ENCODE measurements at places on chromosomes 3 and 15.

DNA sequence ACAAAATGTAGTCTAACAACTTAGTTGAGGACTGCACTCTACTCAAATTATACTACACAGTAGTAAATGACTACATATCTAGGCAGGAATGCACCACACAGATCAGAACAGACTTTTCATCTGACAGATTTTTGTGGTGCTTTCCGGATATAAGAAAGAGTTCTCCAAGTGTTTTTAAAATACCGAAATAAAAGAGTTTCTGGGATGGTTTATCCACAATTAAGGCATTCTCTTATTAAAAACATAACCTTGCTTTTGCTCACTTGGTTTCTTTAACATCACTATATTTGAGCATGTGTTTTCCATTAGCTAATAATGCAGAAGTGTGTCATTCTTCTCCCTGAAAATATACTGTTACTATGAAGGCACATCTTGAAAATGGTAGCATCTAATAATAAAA is 132.9 kb downstream of the MAGI1 start:
- no peak for DNase-seq

GRCh38 chr15:95609096-95609495 is 721.4 kb upstream of the NR2F2 start:
- DNase-seq: no peak

GRCh38 chr3:150149651-150150051 is 179.0 kb upstream of the PFN2 start:
- no peak for DNase-seq

DNA sequence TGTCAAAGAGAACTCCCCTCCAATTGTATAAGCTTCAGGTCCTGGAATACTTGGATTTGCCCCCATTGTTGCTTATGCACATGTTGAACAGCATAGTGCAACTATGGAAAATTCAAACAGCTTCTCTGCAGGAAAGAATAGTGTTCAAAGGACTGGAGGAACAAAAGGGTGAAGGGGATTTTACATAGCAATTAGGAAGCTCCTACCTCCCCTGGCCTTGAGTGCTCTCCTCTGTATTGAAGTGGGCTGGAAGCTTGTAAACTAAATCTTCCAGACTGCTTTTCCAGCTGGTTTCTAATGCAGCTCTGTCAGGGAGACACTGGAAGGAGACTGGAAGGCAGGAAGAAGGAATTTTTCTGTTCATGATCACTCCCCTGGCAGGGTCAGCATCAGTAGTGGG is 7.2 kb upstream of the ELP6 start:
- DNase-seq: no peak

DNA sequence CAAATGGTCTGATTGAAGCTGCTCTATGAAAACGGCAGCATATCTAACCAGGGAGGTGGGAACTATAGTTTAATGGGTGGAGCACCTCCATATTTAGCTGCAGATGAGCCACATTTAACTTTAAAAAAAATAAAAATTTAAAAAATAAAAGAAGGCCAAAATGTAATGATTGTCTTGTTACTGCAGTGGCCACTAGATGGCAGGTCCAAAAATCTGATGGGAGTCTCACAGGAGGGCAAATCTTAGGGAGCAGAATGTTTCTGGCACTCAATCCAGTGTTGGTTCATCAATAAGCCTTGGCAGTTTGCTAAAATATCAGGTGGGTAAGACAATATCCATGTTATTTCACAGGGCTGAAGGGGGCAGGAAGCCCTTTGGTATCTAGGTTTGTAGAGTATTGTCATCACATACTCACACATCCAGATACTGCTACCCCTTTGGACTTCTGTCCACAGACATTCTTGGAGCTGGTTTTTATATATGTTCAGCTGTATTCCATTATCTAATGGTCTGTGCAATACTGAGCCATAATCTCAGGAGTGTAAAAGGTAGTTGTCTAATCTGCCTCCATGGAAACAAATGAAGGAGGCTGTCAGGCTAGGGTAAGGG is 233.3 kb downstream of the TIGIT start:
- DNase-seq: no peak

DNA sequence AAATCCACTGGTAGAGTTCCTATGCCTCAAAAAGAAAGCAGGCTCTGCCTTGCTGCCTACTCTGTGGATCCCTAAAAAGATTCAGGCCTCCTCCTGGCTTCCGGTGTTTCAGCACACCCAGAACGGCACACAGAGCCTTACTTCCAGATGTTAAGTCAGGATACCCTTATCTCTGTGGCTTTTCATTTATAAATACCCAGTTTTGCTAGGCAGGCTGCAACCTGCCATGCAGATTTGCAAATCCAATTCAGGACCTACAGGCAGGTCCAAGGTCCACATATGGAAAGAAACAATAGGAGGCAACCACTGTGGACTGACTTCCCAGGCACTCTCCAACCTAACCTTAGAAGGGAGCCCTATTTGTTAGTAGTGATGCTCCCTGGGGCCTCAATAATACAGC is 30.7 kb downstream of the EFL1 start:
- no peak for DNase-seq

GRCh38 chr3:133967992-133968892 is 61.5 kb downstream of the SLCO2A1 start:
- DNase-seq: no peak

- no peak for DNase-seq
Observed at GRCh38 chr3:31590650-31591049, 57.9 kb downstream of the STT3B start.

DNA sequence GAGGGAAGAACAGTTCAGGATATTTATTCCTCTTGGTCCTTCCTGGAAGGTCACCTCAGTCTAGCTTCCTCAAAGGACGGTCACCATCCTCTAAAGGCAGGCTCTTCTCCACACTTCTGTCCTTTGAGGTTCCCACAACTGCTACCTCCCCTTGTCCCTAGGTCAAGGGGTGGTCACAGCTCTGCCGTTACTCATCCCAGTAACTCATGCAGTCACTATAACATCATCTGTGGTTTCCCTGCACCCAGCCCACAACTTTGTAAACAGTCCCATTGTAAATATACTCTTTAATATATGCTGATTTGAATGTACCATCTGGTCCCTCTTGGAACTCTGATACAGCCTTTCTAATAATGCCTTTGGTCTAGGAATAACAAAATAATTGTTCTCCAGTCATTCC is 887.4 kb downstream of the FHIT start:
- no peak for DNase-seq

DNA sequence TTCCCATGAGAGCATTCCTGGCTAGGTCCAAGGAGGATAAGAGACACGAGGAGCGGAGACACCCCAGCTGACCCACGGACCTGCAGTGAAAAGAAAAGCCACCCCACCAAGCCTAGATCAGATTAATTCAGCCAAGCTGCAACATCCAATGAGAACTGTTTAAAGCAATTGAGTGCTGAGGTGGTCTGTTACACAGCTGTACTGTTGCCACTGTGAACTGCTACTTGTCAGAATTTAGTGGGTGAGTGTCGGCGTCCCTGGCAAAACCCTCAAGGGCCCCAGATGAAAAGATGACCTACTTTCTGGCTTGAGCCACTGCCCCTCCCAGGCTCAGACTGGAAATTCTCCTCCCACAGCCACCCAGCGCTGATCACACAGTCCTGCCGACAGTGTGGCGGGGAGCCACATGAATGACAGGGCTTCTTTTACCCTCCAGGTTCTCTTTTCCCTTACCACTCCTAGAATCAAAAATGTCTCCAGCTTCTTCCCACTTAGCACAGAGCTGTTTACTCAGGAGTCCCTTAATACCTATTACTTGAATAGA is 26.4 kb upstream of the KBTBD12 start:
- DNase-seq: no peak

- DNase-seq: no peak
Observed at GRCh38 chr3:111299192-111299615, 227.6 kb downstream of the NECTIN3 start.

DNA sequence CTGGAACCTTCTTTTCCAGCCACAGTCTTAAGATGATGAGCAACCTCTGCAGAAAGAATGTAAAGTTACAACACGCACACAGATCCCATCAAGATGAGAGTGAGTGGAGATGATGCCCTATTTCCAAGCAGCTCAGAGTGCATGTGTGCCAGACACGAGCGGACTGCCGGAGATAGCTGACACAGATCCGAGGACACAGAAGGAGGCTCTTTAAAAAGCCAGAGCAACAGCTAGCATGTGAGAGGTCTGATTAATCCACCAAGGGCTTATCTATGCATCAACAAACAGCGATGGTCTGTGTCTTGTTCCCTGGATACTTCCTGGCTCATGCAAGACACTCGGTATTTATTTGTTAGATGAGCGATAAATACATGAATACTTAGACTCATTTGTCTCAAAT is 128.6 kb upstream of the DLG1 start:
- no peak for DNase-seq

- DNase-seq: no peak
Observed at GRCh38 chr3:160546727-160547126, 18.6 kb downstream of the KPNA4 start.

DNA sequence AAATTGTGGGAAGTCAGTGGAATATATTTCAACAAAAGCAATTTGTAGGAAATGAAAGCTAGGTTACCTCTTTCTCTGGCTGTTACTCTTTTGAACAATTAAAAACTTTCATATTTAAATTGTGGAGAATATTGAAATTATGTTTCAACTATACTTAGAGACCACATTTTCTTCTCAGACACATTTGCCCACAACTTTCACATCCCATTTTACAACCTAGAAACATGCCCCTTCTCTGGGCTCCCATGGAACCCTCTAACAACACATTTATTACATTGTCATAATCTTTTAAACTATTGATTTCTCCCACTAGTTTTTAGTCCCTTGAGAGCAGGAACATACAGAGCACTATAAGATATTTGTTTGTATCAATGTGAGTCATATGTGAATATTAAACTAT is 211.7 kb upstream of the TTC14 start:
- no peak for DNase-seq

- no peak for DNase-seq
Observed at GRCh38 chr15:27665002-27665401, 434.1 kb downstream of the OCA2 start.

DNA sequence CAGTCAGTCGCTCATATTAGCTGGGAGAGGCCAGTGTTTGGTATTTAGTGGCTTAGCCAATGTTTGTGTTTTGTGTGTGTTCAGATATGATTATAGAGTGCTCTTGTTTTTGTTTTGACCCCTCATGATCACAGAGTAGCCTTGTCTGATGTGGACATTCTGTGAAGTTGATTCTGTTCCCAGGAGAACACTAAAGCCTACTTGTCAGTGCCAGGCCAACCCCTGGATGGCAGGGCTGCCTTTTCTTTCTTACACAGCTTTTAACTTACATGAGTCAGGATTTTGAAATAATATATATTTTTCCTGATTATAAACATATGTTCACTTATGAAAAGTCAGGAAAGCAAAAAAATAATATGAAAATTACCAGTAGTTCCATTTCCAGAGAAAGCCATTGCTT is 11.9 kb downstream of the CFAP161 start:
- no peak for DNase-seq

GRCh38 chr3:46566040-46566641 is at the start of gene LRRC2:
TSS of gene LRRC2 (minus strand) at chr3:46566302. CDS start at chr3:46551591, 14,711 bp downstream.
- no peak for DNase-seq

- DNase-seq: no peak
Observed at GRCh38 chr3:173653781-173654180, 256.2 kb downstream of the NLGN1 start.

DNA sequence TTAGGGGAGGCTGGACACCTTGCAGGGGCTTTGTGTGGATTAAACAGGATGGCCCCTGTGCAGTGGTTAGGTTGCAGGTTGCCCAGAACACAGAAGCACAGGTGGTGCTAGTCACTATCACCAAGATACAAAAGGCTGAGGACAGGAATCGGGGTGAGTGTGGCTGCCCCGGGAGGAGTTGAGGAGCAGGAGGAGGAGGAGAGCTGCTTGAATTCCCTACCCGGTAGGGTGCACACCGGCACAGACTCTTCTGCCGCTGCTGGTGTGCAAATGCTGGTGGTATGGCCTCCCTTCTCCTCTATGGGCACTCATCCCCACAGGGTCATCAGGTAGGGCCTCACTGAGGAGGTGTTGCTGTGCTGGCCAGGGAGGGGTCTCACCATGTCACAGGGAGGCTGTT is 67.5 kb upstream of the SMAD6 start:
- DNase-seq: no peak

- no peak for DNase-seq
Observed at GRCh38 chr3:99526921-99527320, 111.5 kb upstream of the COL8A1 start.

GRCh38 chr3:130565224-130565623 is 48.2 kb downstream of the COL6A6 start:
- DNase-seq: no peak

DNA sequence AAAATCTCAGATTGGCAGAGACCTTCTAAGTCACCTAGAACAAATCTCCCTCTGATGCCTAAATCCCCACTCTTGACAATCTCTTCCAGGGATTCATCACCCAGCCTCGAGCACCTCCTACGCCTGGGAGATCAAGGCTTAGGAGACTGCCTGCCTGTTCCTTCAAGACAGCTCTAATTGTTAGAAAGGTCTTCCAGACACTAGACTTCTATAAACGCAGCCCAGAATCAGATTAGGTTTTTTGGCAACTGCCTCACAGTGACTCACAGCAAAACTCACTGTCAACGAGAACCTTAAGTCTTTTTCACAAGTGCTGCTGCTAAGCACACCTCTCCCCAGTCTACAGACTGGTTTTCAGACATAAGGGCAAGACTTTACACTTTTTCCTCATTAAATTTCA is 23.1 kb downstream of the SRGAP3 start:
- no peak for DNase-seq

- DNase-seq: no peak
Observed at GRCh38 chr3:43855674-43856299, 165.0 kb downstream of the ABHD5 start.

DNA sequence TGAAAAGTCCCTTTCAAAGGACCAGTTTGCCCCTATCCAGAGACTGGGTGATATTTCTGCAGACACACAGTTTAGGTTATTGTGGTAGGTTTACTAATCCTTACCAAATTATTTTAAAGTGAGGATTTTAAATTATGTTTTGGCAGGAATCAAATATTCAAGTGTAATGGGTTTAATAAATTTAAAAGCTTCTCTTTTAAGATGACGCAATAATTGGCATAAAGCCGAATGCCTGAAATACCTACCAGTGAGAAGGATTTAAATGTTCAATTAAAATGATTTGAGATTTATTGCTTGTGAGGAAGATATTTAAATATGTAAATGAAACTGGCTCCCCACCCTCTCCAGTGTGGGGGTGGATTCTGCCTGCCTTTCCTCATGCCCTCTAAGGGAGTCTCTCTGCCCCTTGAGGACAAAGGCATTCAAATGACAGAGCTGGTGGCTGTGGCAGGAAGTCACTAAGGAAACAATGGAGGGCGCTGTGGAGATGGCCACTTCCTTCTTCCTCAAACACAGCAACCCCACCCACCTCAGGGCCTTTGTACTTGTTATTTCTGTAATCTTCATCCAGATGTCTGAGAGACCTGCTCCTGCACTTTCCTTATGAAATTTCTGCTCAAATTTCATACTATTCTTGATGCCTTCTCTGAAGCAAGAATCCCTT is 131.7 kb downstream of the TNIK start:
- DNase-seq: no peak
